ENCODE measurements at places on chromosomes 7 and 10. TPM values are rescaled to one million over a fixed set of nuclear protein-coding genes. Genes with fewer than 3 reads are reported as not detected.

- H3K4me1 ChIP-seq: peaks cover 21% of the 10 kb centered on the region
- H3K27me3 ChIP-seq: no peaks in the 10 kb centered on the region
- no peaks in the 10 kb centered on the region for H3K36me3 ChIP-seq
- no peak for DNase-seq
- H3K4me3 ChIP-seq: no peak overlapping the region
- no peak overlapping the region for H3K27ac ChIP-seq
Observed at GRCh38 chr7:2521952-2522591, 2.5 kb downstream of the LFNG start.

DNA sequence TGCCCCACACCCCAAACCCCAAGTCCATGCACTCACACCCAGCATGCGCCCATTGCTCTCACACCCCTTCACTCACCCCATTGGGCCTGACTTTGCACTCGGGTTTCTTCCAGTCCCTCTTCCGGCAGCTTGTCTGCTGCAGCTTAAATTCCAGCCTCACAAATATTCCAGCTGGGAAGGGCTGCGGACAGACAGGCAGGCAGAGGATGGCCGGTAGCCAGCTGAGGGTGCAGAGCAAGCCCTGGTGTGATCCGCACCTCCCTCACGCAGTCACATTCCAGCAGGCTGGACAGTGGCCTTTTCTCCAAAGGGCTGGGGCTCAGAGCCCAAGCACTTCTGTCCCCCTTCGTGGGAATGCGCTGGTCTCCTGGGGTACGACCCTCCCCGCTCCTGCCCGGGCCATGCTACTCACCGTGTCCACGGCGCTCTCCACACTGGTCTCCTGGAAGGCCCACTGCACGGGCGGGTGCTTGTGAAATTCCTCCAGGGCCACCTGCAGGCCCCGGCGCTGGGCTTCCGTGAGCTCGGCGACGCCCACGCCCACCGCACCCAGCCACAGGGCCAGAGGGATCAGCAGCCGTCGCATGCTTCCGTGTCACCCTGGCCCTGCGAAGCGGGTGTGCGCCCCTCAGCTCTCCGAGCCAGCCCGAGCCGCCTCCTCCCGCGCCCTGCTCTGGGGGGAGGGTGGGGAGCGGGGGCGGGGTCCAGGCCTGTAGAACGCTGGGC is 1.2 kb downstream of the RARRES2 start:
- no peak overlapping the region for H3K4me3 ChIP-seq
- H3K27ac ChIP-seq: no peak overlapping the region
- no peak for DNase-seq

GRCh38 chr10:4698075-4698474 is 127.9 kb upstream of the AKR1E2 start:
- no peaks in the 10 kb centered on the region for H3K27me3 ChIP-seq
- no peak overlapping the region for H3K27ac ChIP-seq
- H3K4me3 ChIP-seq: no peak overlapping the region
- H3K36me3 ChIP-seq: no peaks in the 10 kb centered on the region
- no peak for DNase-seq

GRCh38 chr7:98616381-98617050 is 569 bp upstream of the NPTX2 start:
- no peaks in the 10 kb centered on the region for H3K4me1 ChIP-seq
- no peaks in the 10 kb centered on the region for H3K36me3 ChIP-seq
- no peak overlapping the region for H3K27ac ChIP-seq
- DNase-seq: no peak
- no peak overlapping the region for H3K4me3 ChIP-seq

DNA sequence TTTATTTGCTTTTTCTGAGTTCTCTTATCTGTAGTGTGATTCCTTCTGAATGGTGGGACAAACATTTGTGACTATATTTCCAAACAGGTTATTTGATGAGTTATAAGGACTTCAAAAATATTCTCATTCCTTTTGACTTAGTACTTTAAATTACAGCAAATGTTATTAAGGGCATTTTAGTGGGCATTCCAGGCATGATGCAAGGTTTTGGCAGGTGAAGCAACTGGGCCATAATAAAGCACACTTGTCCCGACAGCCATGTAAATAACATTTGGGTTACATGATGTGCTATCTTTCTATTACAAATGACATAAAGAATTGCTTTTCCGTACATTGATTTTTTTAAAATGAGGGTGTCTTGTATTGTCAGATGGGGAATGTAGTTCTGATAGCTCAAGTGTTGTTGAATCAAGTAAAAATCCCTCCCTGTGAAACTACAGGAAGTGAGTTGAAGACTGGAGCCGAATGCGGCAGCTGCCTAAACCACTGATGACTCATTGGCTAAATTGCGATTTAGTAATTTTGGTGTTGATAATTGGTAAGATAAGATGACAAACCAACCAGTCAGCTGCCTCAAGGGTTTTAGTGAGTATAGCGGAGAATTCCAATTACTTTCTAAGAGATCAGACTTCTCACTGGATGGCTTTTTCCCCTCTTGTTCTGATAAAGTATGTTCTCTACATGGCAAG is 231.3 kb upstream of the NPY start:
- H3K27me3 ChIP-seq: no peaks in the 10 kb centered on the region
- no peaks in the 10 kb centered on the region for H3K4me1 ChIP-seq

DNA sequence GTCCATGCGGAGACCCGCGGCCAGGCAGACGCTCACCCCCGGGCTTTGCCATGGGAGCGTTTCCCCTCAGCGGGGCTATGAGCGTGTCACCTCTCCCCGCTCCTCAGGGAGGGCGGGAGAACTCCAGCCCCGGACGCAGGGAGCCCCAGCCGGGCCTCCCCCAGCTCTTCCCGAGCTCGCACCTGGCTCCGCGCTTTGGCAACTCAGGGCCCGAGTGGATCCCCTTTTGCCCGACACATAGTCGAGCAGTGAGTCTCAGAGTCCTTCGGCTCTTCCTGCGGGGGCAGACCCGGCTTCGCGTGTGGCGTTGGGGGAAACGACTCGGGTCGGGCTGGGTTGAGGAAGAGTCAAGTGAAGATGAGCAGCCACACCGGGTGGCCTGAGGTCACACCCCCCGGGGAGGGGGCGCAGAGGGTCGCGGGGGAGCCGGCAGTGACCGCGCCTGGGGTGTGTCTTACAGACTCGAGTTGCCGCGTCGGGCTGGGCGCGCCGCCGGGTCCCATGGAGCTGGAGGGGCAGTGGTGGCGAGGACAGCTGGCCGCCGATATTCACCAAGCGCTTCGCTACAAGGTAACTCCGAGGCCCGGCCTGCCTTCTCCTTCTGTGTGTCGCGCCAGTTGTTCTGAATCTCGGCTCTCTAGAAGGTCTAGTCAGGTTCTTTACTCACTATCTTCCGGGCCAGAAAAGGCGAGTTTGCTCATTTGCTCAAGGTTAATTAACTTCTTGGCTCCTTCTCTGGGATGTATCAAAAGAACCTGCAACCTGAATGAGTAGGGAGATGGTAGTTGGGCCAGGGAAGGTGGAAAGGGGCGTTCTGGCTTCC is 721 bp downstream of the CCNJ start:
- H3K36me3 ChIP-seq: peaks cover 2% of the 10 kb centered on the region
- peaks cover 11% of the 10 kb centered on the region for H3K4me1 ChIP-seq
- H3K27me3 ChIP-seq: no peaks in the 10 kb centered on the region
- H3K4me3 ChIP-seq: peak overlapping the region; percentile 95
- DNase-seq: no peak

DNA sequence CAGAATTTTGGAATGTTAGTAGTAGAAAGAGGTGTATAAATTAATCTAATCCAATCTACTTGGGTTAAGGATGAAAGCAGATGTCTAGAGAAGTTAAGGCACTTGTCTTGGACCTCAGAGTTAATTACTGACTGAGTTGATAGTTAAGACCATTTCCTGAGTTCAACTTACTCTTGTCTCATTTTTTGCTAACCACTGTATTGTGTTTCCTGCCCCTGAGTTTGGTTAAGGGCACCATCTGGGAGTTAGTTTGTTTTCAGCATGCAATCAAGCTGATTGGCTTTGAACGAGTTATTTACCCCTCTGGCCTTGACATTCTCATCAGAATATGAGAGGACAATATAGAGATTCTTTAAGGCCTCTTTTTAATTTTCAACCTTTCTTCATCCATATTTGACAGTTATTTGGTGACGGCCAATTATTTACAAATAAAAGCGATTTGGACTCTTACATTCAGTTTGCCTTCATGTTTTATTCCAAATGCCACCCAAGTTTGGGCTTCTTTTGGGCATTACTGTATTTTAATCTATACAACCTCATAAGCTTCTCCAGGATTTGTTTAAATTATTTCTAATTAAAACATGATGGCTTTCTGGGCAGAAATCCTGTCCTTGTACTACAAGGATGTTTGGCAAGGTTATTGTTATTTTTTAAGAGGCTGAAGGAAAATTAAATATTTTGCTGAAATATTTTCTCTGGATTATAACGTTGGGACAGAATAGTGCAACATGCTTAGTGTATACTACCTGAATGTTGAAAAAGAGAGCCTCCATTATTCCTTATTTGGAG is 225.0 kb downstream of the CACNB2 start:
- no peaks in the 10 kb centered on the region for H3K36me3 ChIP-seq
- peak; percentile 17 for DNase-seq
- H3K4me1 ChIP-seq: no peaks in the 10 kb centered on the region
- H3K4me3 ChIP-seq: no peak overlapping the region

DNA sequence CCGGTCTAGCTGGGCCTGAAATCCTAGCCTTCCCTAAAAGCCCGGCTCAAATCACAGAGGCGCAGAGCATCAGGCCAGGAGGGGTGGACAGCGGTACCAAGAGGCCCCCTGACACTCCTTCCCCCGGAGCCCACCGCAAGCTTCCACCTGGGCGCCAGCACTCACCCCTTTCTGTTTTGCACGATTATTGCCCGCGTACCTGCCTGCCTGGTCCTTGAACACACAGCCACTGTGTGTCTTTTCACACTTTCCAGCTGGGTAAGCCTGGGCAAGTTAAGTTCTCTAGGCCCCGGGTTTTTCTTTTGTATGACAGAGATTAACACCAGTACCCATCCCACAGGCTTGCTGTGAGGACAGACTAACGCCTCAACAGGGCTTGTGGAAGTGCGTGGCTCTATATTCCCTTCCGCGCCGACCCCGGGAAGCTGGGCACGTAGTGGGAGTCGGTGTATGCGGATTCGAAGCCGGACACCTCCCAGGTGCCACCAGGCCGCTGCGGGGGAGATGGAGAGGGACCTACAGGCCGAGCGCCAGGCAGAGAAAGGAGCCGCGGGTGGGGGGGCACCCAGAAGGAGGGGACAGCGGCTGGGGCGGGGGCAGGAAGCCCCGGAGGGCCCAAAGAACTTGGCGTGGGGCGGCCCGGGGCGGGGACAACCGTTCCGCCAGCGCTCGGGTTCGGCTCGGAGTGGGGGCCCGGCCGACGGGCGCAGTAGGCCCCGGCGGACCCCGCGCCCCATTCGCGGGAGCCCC is 792 bp downstream of the ZNF746 start:
- peaks cover 4% of the 10 kb centered on the region for H3K36me3 ChIP-seq
- peaks cover 14% of the 10 kb centered on the region for H3K4me1 ChIP-seq
- H3K27ac ChIP-seq: peak overlapping the region; percentile 67
- no peaks in the 10 kb centered on the region for H3K27me3 ChIP-seq
- peak overlapping the region; percentile 87 for H3K4me3 ChIP-seq

DNA sequence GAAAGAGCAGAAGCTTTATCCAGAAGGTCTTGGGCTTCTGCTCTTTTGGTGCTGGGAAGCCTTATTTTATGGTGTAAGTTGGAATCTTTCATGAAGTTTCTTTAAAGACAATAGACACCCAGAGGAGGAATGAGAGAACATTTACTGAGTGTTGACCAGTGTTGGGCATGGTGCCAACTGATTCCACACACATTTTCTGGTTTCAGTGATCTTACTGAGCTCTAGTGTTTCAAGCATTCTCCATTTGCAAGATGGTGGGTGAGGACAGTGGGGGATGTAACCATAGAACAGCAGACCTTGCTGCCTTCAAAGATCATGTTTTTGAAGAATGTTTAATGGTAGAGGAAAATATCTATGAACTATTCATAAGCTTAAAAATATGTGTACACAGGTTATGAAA is 114.6 kb downstream of the LRMDA start:
- no peaks in the 10 kb centered on the region for H3K36me3 ChIP-seq
- H3K27ac ChIP-seq: no peak overlapping the region
- DNase-seq: no peak
- no peaks in the 10 kb centered on the region for H3K4me1 ChIP-seq

DNA sequence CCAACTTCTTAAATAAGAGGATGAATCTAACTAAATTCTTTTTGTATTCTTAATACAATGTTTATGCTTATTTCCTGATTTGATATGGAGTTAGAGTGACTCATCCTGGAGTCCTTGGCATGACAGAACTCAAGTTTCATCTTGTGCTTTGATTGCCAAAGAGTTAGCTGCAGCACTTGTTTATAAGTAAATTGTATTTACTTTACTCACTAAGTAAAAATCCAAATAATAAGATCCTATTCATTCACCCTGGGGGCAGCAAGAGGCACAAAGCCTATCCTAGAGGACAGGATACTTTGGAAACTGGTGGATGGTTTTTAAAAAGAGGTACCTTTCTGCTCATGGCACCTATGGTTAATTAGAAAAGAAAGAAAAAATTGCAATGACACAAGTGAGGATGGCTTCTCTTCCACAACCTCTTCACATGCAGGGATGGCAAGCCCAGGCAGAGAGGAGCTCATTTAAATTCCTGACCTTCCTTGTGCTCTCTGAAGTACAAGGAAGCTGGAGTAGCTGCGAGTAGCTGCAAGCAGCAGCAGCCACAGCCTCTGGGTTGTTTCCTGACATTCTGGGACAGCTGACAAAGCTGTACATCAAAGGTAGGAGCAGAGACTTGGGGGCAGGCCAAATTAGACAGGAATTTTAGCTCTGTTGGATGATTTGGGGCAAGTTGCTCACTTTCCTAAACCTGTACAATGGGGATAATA is 28.5 kb upstream of the CROT start:
- H3K4me1 ChIP-seq: peaks cover 8% of the 10 kb centered on the region
- no peak overlapping the region for H3K27ac ChIP-seq
- H3K4me3 ChIP-seq: no peak overlapping the region
- DNase-seq: no peak
- H3K36me3 ChIP-seq: no peaks in the 10 kb centered on the region

GRCh38 chr7:95545007-95545615 is 51.2 kb downstream of the PDK4 start:
- no peaks in the 10 kb centered on the region for H3K27me3 ChIP-seq
- no peak overlapping the region for H3K27ac ChIP-seq
- DNase-seq: no peak
- H3K4me1 ChIP-seq: no peaks in the 10 kb centered on the region

- no peaks in the 10 kb centered on the region for H3K36me3 ChIP-seq
- H3K27ac ChIP-seq: peak overlapping the region; percentile 100
- peak overlapping the region; percentile 87 for H3K4me3 ChIP-seq
- no peaks in the 10 kb centered on the region for H3K27me3 ChIP-seq
Observed at GRCh38 chr10:96130326-96130995, 364 bp downstream of the ZNF518A start.

DNA sequence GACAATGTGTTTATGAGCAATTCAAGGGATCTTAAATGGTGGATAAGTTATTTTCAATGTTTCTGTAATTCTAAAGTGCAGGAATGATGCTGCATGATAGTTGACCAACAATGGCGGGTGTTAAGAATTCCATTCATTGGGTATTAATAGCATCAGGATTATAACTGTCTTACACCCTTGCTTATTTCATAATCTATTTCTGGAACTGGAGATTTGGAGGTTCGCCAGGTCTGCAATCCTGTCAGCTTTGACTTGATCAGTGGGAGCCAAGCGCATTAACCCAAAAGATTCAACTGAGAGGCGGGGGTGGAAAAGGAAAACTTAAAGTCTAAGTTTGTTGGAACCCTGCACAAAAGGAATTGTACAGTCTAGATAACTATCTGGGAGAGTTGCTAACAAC is 114.9 kb upstream of the ZEB1 start:
- no peak overlapping the region for H3K4me3 ChIP-seq
- no peaks in the 10 kb centered on the region for H3K4me1 ChIP-seq
- H3K27me3 ChIP-seq: no peaks in the 10 kb centered on the region
- no peak for DNase-seq
- no peak overlapping the region for H3K27ac ChIP-seq

AKR1D1 gene
- total RNA-seq: not detected

ABCF2 gene
- total RNA-seq: 52.8 TPM

GALNT17 gene
- 0.15 TPM for total RNA-seq

SPDYE2 gene
- total RNA-seq: not detected

PLOD3 gene
- 25.0 TPM for total RNA-seq

GIMAP7 gene
- total RNA-seq: 3.4 TPM

Measured in GM12878 (cell line).